HS-5 (cell line): ENCODE measurements at places on chromosomes 2 and 18.

DNA sequence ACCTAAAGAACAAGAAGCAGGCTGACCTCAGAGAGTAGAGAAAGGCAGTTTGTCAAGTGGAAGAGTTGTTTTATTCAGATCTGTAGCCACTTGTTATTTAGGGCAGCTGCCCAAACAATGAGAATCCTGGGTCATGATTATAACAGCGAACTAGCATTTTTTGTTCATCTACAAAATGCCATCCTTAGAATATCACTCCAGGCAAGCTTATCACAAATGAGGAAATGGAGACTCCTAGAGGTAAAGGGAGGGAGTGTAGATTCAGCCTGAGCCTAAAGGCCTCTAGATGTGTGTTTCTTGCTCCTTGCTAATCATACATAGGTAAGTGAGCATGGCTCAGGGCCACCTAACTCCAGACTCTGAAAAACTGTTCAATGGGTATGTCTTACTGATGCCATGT, 126.1 kb downstream of the HNMT start:
- DNase-seq, result no peak

DNA sequence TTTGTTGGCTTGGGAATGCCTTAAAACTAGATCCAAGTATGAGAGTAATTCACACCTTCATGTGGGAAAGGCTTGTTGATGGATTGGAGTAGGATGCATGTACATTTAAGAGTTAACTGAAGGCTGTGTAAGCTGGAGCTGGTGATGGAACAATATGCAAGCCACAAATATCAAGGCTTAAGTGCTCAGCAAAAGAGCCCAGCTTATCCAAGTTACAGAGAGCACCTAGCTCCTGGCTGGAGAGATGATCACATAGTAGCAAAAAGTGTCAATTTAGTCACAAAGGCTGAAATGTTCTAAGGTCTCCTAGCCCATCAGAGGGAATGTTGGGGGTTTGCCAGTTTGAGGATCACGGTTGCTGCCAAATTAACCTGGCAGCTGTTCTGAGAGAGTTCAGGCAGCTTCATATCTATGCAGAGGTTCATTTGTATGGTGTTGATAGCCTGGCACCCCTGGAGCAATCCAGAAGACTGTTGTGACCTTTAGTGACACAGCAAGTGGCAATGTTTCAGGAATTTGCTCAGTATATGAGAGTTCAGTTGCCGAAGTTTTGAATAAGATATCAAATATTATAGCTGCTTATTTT, 228.2 kb downstream of the DOK6 start:
- no peak for DNase-seq

GRCh38 chr18:24683925-24684324, 223.5 kb downstream of the HRH4 start:
- no peak for DNase-seq

DNA sequence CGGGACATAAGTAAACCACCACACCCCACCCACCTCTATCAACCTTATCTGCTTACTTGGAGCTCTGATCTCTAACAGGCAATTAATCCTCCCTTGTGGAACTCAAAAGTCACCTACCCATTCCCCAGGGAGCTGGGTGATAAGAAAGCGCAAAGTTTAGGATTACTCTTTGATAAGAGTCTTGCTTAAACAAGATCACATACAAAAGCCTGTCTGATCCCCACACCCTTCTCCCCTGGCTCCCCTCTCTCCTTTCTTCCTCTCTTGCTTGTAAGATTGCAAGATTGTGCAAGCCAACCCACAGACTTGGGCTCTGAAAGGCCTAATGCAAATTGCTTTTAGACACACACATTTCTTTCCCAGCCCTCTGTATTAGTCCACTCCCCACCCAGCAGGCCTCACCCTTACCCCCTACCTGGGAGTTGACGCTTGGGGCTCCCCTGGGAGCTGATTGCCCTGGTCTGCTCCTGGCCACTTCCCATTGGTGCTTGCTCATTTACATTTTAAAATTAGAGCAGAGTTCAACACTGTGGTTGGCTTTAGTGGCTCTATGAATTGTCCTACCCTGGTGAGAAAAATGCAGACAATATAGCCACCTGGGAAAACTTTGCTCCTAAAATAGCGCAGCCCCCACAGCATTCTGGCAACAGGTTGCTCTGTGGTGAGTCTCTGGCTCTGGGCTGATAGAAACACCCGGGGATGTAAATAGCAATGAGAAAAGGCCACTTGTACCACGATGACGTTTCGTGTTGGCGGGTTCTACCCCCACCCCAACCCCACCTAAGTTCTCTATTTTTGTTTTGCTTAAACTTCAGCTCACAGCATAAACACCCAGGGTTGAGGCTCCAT, 92.8 kb upstream of the MSH2 start:
- no peak for DNase-seq

DNA sequence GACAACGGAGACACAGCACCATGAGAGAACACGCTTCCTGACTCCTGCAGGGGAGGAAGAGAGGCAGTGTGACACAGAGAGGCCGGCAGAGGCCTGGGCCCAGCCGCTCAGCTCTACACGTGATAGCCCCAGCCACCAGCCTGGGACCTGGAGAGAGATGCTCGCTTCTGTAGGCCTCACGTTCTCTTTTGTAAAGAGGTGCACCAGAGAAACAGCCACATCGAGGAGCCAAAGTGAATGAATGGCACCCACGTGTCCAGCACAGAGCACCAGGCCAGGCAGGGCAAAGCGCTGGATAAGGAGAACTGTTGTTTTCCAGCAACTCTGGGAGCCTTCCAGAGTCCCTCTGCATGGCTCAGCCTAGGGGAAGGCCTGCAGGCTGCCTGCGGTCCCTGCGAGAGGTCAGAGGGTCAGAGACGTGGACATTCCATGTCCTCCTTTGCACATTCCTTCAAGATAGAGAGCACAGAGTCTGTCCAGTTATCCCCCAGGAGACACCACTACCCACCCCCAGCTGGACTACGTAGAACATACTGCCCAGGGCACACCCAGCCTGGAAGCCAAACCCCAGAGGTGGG, 14.2 kb downstream of the LIMS2 start:
- no peak for DNase-seq

GRCh38 chr18:77223221-77223639, 26.4 kb upstream of the GALR1 start:
- no peak for DNase-seq

GRCh38 chr18:23671564-23671963, 8.9 kb upstream of the ANKRD29 start:
- no peak for DNase-seq

- no peak for DNase-seq
Measured at GRCh38 chr2:216838151-216838550, 21.7 kb downstream of the TNP1 start.

- DNase-seq, result no peak
Measured at GRCh38 chr2:87403893-87404175, 344.1 kb upstream of the PLGLB2 start.

DNA sequence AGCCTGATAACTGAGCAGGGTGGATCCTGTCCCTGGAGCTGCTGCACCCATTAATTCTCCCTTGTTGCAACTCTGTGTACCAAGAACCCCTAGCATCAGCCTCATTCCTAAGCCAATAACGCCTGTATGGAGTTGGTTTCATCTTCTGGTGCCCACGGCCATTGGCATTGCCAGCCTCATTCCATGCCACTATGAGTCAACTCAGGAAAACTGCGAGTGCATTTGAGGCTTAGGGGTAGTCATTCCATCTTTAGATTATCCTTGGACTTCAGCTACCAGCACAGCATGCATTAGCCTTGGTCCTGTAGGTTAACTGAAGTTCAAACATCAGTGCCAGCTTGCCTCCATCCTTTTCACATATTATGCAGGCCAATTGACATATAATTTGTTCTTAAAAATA, 1.4 kb upstream of the TRIM54 start:
- no peak for DNase-seq

DNA sequence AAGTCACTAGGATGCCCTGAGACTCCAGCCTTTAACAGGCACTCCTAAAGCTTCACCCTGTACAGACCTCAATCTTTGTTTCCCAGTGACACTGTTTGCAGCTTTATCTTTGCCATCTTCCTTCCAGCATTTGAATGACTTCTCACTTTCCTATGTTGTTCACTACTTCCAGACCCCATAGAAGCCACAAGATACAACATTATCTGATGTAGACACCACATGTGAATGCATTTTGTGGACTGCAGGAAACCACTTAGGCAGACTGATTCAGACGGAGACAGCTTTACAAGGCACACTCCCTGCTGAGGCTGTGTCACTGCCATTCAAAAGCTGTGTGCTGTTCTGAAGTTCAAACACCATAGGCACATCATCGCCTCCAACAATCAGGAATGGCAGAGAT, 67.3 kb upstream of the SPATS2L start:
- no peak for DNase-seq

DNA sequence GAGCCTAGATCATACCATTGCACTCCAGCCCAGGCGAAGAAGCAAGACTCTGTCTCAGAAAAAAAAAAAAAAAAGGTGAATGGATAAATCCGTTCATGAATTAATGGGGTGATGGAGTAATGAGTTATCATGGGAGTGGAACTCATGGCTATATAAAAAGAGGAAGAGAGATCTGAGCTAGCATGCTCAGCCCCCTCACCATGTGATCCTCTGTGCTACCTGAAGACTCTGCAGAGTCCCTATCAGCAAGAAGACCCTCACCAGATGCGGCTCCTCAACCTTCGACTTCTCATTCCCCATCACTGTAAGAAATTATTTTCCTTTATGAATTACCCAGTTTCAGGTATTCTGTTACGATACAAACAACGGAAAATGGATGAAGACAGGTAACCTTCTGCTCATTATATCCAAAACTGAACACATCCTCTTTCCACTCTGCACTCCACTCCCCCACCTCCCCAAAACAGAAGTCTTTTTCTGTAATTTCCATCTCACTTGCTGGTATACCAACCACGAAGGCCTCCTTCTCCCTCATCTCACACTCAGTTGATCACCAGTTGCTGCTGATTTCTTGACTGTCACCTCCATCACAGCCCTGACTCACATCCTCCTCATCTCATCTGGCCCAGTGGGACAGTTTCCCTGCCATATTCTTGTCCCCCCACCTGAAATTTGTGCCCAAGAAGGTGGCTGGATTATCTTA, 8.8 kb downstream of the RETREG2 start:
- DNase-seq, result no peak

GRCh38 chr2:24304098-24304497, 56.2 kb downstream of the ITSN2 start:
- DNase-seq, result peak; percentile 8

DNA sequence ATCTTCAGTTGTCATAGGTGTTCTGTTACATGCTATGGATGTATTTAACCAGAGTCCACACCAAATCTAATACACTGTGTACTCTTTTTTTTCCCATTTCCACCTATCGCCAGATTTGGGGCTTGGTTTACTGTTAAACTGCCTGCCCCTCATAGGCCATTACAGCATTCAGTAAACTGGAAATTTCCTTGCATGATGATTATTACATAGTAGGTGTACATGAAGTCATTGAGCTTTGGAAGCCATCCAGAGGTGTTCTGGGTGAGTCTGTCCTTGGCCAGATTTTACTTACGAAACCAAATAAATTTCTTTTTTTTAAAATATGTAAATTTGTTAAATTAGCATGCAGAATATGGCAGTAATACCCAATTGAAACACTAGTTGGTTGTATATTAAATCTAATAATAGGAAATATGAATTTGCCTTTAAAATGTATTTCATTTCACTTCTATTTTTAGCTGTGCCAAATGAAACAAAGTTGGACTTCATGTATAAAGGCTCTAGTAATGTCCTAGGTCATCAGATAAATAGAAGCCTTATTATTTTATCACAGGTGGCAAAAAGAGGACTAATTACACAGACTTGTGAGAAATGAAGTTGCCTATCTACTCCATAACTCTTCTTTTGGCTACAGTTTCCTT, 60.7 kb downstream of the COMMD1 start:
- no peak for DNase-seq

- no peak for DNase-seq
Measured at GRCh38 chr2:126643972-126644371, 12.0 kb upstream of the GYPC start.

DNA sequence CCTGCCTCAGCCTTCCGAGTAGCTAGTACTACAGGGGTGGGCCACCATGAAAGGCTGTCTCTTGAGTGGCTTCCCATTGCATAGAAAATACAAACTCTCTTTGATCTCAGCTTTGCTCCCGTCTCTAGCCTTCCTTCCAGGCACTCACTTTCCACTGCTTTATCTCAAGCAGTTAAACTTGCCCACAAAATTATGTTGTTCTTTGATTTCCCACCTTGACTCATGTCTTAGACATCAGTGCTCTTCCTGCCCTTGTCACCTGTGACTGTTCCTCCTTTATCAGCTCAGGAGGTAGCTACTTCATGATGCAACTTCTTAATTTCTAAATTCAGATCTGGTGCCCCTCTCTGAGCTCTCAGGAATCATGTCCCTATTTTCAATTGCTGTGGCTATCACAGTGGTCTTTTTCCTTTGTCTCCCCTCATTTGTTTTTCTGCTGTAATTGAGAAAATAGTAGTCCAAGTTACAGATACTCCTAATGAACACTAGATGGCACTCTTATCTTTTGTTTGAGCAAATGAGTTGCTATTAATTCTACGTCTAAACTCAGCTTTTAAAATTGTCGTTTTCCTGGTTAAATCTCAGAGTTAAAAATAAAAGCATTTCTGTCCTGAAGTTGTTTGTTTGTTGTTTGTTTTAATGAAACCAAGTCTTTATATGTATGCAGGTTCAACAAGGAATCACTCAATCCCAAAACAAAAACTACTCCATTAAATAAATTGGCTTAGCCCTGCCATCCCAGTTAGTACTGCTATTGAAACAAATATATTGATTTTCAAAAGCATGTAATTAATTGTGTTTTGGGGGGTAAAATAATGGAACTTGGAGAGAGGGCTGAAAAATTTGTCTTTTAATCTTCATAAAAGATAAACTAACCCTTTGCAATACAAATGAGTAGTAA, 46.9 kb upstream of the GREB1L start:
- DNase-seq, result peak; percentile 44

DNA sequence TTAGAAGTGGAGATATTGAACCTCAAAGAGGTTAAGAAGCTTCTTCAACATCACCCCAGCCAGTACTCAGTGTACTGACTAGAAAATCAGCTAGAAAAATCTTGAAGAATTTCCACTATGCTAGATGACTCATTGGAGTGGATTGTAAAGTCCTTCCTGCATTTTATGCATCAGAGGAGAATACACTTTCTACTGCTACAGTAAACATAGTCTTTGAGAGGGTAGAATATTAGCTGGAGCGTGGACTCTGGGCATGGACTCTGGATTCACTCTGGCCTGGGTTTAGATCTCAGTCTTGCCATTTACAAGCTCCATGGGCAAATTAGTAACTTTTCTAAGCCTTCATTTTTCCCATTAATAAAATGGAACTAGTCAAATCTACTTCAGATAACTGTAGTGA, 215.9 kb downstream of the IRS1 start:
- DNase-seq, result peak; percentile 88

DNA sequence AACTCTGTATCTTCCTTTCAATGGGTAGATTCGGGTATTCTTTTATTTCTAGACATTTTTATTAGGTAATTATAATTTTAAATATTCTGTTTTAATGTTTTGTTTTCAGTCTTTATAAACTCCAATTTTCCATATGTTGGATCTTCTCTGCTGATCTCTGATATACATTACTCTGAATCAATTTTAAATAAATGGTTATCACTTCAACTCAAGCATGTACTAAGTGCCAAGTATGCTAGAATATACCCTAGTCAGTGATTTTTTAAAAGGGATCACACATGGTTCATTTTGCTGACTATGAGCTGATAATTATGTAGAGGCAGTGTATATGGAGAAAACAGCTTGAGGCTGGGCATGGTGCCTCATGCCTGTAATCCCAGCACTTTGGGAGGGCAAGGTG, 41.7 kb upstream of the NCOA1 start:
- DNase-seq, result no peak
